ENCODE measurements at places on chromosomes 7 and 10.

DNA sequence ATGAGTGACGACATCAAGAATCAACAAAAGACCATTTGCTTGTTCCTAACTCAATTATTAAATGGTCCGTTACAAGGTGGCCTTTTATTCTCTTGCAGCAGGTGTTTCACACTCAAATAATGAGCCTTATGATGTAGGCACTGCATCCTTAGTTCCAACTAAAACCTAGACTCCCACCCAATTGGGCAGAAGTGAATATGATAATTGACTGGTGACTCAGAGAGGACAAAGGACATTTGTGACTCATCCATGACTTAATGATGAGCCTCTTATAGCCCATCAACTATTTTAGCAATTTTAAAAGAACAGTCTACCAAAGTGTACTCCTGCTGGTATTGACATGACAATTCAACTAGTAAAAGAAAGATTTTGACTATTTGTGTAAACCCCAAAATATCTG lies 1027.8 kb upstream of the PHF14 start:
- no peak for DNase-seq

GRCh38 chr10:16950656-16951601 lies 133.7 kb upstream of the RSU1 start:
- no peak for DNase-seq

DNA sequence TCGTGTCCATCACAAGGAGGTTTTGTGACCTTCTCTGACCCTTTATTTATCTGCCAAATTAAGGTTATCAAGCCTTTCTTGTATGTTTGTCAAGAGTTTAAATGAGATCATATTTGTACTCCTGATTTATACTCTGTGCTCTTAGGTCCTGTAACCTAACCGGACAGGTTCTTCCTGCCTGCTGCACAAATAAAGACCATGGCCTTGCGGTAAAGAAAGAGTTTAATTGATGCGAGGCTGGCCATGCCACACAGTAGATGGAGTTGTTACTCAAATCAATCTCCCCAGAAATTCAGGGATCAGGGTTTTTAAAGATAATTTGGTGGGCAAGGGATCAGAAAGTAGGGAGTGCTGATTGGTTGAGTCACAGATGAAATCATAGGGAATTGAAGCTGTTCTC lies 79.5 kb upstream of the LRGUK start:
- no peak for DNase-seq

GRCh38 chr7:97026715-97027426 lies 2.2 kb upstream of the DLX5 start:
- no peak for DNase-seq

Data from NK-92 treated with Interleukin-12 subunit alpha and Interleukin-12 subunit beta, amount 100 ng/mL, for 24 hours (cell line).